SHP77 treated with DMSO at 0.1 percent for 48 hours (cell line): ENCODE measurements at places on chromosomes 5 and 9.

GRCh38 chr5:35186749-35187148 is 43.5 kb downstream of the PRLR start:
- no peak for DNase-seq

DNA sequence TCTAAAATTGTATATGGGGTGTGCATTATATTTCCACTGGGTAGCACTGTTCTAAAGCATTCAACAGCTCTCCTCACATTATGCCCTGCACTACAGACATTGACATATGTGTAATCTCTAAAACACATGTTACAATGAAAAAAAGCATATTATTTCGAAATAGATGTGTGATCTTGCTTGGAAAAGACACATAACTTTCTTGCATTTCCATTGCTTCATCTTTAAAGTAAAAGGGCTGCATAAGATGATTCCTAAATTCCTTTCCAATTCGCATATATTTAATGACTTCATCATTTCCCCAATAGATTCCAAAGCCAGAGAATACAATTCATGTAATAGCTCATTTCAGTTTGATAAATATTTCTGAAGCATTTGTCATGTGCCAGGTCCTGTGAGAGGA is 566.9 kb downstream of the PDE4D start:
- DNase-seq, result no peak

DNA sequence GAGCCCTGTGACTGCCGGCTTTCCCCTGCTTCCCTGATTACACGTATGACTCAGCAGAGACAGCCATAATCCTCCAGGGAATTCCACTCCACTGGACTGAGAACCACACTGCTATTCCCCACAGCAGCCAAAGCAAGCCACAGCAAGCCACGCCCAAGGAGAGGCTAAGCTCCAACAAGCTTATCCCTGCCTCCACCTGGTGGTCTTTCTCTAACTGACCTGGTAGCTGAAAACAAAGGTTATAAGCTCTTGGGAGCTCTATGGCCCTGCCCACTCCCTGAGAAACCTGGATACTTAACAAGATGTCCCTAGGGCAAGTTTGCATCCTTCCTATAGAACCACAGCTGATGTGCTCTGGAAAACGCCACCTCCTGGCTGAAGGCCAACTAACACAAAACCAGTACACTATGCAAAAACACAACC is 613.7 kb upstream of the CDH18 start:
- DNase-seq, result no peak

GRCh38 chr9:130041648-130042405 is 1.2 kb downstream of the FNBP1 start:
- DNase-seq, result no peak

DNA sequence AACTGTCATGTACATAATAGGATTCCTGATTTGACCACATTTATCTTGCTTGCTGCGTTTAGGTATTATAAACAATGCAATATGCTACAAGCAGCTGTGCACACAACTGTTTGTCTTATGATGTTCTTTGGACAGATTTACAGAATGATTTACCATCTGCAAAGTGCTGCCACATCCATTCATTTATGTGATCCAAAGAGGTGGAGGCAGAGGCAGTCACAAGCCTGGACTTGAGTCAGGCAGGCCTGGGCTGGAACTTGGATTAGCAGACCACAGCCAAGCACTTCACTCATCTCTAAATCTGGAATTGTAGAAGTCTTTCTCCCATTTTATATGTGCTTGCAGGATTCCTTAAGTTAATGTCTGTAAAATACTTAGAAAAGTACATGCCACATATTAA is 149.0 kb downstream of the INSYN2B start:
- peak; percentile 42 for DNase-seq

- no peak for DNase-seq
Measured at GRCh38 chr5:67808340-67808739, 407.2 kb upstream of the PIK3R1 start.

- DNase-seq, result peak; percentile 27
Measured at GRCh38 chr5:96687812-96688453, 25.8 kb downstream of the CAST start.

DNA sequence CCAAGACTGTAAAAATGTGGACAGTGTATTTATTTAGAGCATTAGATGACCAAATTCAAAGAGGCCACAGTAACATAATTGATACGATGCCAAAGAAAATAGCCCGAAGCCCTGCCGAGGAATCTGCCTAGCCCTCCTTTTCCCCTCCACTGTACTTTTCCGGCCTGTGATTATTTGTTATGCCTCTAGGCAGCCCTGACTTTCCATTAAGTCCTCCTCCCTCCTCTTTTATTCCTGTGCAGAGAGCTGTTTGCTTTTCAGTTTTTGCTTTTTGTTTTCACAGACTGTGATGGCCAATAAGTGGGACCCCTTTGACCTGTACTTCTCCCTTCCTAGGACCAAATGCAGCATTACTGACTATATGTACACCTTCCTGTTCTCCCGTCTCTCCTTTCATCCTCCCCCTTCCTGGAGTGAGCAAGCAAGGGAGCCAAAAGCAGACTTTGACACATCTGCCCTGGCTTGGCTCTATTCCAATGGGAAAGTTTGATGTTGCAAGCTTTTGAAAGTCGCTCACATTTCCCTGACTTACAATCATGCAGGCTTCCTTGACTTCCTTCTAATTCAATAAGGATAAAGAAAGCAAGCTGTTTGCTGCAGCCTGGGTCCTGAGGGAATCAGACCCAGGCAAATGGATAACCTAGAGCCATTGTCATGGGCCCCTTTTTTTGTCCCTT is 76.1 kb downstream of the NREP start:
- peak; percentile 52 for DNase-seq

- no peak for DNase-seq
Measured at GRCh38 chr5:2841208-2841607, 89.7 kb upstream of the IRX2 start.

DNA sequence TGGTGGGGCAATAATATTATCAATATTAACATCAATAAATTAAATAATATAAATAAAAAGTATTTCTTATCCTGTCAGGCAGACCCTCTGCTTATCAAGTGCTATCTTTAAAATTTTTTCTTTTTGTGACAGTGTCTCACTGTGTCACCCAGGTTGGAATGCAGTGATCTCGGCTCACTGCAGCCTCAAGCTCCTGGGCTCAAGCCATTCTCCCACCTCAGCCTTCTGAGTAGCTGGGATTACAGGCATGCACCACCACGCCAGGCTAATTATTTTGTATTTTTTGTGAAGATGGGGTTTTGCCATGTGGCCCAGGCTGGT is 53.2 kb downstream of the NDST1 start:
- no peak for DNase-seq

- DNase-seq, result no peak
Measured at GRCh38 chr5:48192-48591, 43.8 kb upstream of the PLEKHG4B start.

- no peak for DNase-seq
Measured at GRCh38 chr5:58444805-58445204, 15.1 kb downstream of the PLK2 start.

DNA sequence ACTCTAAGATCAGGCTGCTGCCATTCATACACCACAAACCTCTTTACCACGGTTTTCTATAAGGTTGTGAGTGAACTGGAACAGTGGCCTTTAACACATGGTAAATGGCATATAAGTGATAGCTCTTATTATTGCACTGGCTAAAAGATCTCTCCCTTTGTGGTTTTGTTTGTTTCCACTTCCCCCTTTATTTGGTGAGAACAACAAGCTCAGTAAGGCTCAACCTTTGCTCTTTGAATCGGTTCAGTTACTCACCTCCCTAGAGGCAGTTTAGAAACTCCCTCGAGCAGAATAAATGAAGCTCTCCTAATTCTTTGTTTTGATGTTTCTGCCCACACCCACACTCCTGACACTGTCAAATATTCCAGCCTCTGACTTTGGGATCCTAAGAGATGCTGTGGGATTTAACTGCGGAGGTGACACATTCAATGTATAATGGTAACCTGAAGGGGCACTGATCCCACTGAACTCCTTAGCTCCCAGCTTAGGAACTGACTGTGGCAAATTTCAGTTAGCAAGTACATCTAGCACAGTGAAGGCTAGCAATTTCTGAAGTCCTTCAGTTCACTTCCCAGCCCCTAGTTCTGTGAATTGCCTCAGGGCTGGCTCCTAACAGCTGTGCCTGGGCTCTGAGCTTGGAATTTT is 22.5 kb upstream of the RAD23B start:
- DNase-seq, result no peak

DNA sequence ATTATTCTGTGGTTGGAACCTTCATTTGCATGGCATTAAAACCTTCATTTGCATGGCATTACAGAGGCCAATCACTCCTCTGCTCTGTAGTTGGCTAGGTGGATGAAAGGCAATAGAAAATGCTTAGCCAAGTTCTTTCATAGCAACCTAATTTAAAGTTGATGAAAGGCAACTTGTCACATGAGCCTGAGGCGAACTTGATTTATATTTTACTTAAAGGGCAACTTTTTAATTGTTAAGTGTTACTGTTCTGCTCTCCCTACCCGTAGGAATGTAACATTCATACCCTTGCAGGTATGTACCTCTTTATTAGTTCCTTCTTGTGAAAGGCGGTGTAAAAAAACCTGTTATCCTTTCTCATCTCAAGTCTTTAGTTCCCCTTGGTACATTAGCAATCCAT is 7.9 kb upstream of the ERMP1 start:
- DNase-seq, result no peak
